DMS53 (cell line): ENCODE measurements at places on chromosomes 1 and 21.

GRCh38 chr1:210332233-210332632, 3.5 kb downstream of the HHAT start:
- no peak for DNase-seq

GRCh38 chr1:20634594-20635084, 1.4 kb downstream of the PINK1 start:
- no peak for DNase-seq

GRCh38 chr1:159800177-159800930, 1.8 kb upstream of the FCRL6 start:
- DNase-seq: no peak

DNA sequence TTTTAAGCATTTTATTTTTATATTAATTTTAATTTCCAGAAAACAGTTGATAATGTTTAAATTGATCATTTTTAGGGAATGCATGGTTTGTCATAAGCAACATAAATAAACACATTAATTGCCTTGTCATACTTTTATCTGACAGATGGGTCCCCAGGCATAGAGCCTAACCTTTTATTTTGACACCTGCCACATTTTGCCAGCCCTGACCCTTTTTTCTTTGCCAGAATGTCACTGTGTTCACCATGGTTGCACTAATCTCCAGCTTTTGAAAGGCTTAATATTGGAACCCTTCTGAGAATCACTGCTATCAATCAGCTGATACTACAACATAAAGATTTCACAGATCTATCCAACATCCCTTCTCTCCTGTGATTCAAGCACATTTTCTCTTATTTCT, 56.0 kb upstream of the DPYD start:
- DNase-seq: no peak

DNA sequence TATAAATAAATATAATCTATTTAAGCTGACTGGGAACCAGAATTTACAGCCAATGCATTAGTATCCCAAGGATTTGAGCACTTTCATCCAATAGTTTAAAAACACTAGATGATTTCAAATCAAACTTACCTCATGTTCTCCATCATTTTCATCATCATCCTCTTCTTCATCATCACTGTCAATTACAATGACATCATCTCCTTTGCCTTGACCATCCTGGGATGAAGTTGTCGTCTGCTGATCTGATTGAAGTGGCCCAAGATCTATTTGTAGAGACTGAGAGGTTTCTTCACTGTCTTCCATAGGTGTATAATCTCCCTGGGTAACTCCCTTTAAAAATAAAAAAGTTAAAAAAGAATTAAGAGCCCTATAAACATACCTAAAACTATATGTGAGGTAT, 47.7 kb downstream of the TPR start:
- no peak for DNase-seq

DNA sequence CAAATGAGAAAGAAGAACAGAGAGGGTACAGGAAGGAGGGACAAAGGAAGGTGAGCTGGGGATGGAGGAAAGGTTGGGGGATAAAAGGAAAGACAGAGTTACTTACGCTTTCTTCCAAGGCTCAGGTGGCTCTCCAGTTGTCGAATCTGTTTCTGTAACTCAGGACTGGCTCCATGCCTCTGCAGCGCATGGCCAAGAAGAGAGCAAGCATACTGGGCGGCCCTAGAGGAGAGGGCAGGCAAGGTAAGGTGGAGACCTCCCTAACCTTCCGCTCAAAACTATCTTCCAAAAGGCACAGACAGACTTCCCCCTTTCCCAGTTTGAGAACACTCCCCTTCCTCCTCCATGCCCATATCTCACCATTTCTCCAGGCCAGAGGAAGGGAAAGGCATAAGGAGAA, 922 bp downstream of the PEX11B start:
- no peak for DNase-seq

- no peak for DNase-seq
Observed at GRCh38 chr21:44065428-44065827, 41.8 kb upstream of the PWP2 start.

- DNase-seq: no peak
Observed at GRCh38 chr1:235002706-235003300, 125.8 kb downstream of the TOMM20 start.

DNA sequence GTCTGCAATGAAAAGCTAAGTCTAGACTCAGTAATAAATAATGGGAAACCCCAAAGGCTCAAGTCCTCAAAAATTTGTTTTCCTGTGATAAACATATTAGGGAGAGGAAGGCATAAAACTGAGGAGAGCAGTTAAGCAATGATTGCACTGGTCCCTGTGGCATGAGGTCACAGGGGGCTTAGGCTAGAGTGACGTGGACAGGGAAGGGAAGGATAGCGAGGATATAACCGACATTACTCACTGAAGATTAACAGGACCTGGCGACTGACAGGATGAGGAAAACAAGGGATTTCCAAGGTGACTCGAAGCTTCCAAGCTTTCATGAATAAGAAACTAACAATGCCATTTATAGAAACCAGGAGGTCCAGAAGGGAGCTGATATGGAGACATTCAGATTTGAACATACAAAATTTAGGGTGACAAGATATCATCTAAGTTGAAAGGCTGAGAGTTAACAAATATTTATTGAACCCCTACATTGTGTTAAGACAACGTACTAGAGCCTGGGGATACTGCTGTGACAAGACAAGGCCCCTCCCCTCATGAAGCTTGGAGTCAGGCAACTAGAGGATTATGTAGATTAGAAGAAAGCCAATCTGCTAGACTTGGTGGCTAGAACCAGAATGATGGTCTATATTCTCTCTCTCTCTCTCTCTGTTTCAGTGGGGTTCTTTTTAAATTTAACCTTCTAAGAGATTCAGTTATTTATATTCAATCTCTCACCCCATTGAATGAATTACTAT, 33.2 kb upstream of the PKN2 start:
- DNase-seq: no peak

DNA sequence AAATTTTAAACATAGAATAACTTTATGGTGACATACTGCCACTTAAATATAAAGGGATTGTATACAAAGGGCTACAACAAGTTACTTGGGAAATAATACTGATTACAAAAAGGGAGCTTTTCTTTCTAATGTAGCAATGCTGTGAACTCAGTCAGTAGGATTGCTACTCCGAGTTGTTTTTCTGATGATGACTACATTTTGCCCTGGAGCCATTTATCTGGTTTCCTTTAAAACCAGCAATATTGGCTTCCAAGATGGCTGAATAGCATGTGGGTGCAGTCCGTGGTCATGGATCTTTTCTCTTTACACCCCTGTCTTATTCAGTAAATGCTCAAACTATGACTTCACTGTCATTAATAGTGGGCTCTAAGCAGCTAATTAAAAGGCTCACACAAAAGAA, 92.6 kb upstream of the NEK7 start:
- no peak for DNase-seq

- peak; percentile 35 for DNase-seq
Observed at GRCh38 chr1:72000809-72001208, 281.5 kb downstream of the NEGR1 start.

GRCh38 chr1:221487781-221488524, 253.9 kb downstream of the DUSP10 start:
- DNase-seq: peak; percentile 98

DNA sequence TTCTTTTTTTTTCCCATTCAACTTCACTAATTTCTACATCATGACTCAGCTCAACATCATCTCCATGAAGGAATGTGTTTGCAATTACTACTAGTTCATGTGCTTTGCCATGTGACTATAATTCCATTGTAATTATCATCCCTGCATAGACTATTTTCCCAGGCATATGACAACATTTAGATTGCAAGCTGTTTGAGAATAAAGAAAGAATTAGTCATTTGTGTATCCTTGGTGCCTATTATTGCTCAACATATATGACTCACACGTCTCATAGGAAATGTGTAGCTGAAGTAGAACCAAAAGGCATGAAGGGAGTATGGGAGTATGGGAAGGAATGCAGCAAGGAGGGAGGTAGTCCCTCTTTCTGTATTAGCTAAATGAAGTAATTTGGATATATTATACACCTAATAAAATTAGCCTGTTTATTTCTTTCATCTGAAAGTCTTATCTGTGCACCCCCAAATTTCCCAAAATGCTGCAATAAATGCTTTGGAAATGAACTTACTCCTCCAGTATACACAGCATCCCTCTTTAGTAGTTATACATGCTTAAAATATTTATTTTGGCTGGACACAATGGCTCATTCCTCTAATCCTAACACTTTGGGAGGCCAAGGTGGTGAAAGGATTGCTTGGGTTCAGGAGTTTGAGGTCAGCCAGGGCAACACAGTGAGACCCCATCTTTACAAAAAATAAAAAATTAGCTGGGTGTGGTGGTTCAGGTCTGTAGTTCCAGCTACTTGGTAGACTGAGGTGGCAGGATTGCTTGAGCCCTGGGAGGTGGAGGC, 316.9 kb upstream of the ADGRL4 start:
- peak; percentile 78 for DNase-seq

- DNase-seq: no peak
Observed at GRCh38 chr1:167102906-167103573, 9.2 kb downstream of the STYXL2 start.

- DNase-seq: no peak
Observed at GRCh38 chr1:37415611-37416244, 58.7 kb upstream of the ZC3H12A start.

DNA sequence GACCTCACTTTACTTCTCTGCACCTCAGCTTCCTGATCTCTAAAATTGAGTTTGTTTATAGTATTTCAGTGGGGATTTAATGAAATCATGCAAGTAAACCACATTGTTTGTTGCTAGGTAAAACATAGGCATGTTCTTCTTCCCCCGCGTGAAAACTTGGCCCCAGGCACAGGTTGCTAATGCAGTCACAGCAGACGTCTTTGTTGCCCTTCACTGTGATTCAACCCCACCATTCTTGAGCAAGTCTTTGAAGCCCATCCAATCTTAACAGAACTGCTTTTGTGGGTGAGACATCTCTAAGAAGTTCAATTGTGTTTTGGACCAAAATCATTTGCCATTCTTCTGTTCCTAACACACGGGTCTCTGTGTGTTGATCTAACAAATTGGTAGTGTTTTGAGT, 185.5 kb downstream of the ZNF281 start:
- no peak for DNase-seq

GRCh38 chr1:33640114-33640660, 167.7 kb downstream of the ZSCAN20 start:
- DNase-seq: no peak
